ENCODE measurements at places on chromosomes 16 and 17. TPM values are rescaled to one million over a fixed set of nuclear protein-coding genes. Genes with fewer than 3 reads are reported as not detected.

The SYCE1L gene
- not detected for total RNA-seq

The SPATA22 gene
- total RNA-seq: not detected

The CHST4 gene
- 2.6 TPM for total RNA-seq

The RPRML gene
- total RNA-seq: not detected

The DOC2B gene
- total RNA-seq: 36.5 TPM

The TBC1D26 gene
- not detected for total RNA-seq

The NPIPB6 gene
- 3.2 TPM for total RNA-seq

The STH gene
- total RNA-seq: not detected

DNA sequence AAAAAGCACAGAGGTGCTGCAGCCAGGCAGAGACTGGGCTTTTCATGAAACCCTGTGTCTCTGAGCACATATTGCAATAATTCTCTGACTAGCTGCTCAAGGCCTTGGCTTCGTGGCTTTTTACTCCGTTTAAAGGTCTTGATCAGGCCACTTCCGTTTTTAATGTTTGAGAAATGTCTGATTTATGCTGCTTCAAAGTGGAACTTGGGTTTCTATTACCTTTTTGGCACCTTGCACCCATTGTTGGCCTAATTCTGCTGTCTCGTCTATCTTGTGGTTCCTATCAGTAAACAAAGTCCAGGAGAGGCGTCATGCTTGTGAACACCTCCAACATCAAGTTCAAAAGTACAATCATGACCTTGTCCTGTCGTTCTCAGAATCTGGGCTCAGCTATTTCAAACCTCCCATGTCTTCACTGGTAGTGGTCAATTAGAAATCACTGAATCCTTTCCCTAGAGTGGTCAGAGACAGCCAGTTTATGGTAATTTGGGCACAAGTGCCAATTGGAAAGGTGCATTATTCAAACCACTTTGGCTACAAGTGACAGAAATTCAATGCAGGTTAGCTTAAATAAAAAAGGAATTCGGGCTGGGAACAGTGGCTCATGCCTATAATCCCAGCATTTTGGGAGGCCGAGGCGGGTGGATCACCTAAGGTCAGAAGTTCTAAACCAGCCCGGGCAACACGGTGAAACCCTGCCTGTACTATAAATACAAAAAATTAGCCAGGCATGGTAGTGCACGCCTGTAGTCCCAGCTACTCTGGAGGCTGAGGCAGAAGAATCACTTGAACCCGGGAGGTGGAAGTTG is 33.3 kb upstream of the METTL9 start:
- no peak for DNase-seq

DNA sequence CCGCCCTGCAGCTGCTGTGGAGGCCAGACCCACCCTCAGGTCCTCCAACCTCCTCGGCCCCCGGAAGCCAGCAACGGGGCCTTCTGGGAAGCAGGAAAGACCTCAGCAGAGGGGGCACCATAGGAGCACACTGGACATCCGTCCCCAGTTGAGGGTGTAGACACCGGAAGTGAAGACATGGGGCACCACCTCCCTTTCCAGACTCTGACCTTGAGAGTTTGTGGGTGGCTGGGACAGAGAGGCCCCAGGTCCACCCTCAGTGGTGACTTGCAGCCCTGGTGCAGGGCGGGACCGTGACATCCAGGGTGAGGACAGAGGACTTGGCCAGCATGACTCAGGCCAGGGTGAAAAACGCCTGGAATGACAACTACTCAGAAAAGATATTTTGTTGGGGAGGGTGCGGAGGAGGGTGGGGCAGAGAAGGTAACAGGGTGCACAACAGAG is 19.9 kb downstream of the CEP295NL start:
- DNase-seq: no peak

- DNase-seq: no peak
Observed at GRCh38 chr17:18079543-18079942, 8.2 kb upstream of the DRG2 start.

DNA sequence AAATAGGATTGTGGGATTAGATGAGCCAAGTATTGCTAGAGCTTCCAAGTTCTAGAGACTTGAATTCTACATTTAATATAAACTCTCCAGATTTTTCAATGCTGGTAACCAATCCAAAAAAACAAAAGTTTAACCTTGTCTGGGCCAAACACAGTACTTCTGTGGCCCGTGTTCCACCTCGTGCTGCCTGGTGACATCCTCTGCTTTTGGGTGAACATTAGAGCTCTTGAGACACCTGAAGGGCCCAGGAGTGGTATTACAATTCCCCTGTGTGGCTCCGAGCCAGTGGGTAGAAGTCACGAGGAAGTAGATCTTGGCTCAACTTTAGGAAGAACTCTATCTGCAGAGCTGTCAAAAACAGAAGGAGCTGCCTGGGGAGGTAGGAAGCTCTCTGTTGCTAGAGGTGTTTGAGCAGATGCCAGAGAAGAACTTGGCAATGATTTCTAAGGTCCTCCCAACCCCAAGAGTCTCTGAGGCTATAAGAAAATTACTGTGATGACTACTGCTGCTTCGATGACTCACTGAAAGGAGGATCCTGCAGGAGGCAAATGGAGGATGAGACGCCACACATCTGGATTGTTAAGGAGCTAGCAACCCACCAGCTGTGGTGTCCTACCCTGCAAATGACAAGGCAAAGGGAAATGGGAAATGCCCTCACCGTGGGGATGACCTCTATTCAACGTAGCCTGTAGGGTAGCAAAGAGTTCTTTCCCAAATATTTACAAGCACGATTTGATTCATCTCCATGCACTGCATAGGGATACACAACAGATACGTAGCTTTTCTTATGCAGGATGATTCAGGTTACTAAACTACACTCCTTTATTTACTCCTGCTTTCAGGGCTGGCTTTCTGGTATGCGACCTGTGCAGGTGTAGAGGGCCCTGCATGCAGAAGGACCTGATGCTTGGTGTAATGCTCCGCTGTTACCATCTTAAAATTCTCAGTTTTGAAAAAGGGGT is 45.8 kb upstream of the GAS7 start:
- DNase-seq: no peak

- DNase-seq: no peak
Observed at GRCh38 chr17:2683912-2684311, 27.7 kb downstream of the CLUH start.

- DNase-seq: no peak
Observed at GRCh38 chr17:6110088-6110487, 39.9 kb downstream of the WSCD1 start.

- DNase-seq: no peak
Observed at GRCh38 chr17:8212312-8213180, 2.2 kb upstream of the AURKB start.

DNA sequence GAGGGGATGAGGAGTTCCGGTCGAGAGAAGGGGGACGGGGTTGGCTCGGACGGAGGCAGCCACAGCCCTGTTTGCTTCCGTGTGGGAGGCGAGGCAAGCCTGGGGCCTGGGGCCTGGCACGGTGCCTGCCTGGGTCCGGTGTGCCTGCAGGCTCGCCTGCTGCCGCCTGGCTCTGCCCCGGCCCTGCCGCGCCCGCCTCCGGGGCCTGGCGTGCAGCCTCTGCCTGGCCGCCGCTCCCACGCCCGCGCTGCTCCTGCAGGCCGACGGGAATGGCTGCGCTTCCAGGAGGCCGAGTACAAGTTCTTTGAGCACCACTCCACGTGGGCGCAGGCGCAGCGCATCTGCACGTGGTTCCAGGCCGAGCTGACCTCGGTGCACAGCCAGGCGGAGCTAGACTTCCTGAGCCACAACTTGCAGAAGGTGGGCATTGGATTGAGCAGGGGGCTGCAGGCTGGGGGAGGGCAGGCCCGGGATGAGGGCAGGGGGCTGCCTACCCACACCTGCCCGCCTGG is 53.1 kb downstream of the MRC2 start:
- no peak for DNase-seq

DNA sequence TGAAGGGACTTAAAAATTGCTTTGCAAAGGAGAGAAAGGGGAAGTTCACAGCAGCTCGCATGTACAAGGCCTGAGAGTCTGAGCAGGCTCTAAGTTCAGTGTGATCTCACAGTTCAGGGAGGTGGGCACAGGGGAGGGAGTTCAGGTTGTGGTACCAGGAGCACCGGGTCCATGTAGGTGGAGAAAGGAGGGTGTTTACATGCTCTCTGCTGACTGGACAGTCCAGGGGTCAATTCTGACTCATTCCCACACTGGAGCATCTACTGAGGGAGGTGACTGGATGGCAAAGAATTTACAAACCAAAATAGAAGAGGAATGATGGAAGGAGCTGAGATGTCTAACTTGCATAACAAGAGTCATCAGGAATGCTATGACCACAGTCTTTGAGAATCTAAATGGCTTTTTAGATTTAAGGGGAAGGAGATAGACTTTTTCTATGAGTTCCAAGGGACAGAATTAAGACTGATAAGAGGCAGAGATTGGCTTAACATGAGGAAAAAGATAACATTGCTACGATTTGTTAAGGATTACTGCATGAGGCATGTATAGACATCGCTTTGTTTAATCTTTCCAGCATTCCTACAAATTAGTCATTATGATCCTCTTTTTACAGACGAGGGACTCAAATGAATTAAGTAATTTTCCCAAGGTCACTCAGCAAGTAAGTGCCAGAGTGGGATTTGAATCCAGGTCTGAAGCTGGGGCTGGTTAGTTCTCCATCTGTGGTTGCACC is 29.9 kb downstream of the MIS12 start:
- DNase-seq: no peak

- DNase-seq: no peak
Observed at GRCh38 chr16:83648347-83648746, 159.4 kb upstream of the HSBP1 start.

DNA sequence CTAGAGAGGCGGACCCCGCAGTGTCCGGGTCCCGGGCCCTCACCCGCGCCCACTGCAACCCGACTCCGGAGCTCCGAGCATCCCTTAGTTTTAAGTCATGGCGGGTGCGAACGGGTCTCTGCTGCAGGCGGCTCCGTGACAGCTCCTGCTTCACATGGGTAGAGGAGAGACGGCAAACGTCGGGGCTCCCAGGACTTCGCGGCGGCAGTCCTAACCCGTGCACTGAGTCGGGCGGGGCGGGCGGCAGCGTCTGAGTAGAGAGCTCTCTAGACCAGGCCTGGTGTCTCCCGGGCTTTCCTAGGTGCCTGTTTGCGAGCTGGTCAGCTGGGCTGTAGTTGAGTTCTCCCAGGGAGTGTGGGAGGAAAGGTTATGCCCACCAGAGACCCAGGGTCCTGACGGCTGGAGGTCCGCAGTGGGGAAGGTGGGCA is 345 bp downstream of the TSC2 start:
- DNase-seq: no peak

DNA sequence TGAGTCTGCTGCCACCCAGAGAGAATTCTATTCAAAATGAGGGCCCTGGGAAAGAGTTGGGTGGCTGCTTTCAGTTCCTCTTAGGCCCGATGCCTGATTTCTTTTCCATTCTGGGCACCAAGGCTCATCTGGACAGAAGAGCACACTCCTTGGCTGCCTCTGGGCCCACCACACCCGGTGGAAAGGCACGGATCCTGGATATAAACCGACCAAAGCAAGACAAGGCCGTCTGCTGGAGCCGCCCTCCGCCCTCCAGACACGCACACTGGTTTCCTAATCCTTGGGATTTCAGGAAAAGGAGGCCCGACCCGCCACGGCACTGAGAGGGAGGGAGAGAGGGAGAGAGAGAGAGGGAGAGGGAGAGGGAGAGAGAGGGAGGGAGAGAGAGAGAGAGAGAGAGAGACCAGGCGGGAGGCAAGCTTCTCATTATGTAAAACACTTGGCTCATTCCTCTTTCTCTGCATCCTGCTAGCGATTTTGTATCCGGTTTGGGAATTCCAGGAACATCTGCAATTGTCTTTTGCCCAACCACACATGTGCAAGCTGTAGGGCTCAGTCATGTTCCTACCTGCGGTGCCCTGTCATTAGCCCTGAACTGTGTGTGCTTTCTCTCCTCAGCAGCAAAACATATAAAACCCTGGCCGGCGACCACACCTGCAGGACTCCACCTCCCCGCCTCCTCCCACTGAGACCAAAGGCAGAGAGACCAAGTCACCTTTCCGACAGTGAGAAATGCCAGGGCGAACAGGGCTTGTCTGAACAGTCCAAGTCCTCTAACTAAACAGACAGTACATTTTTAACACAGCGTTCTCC is 347.2 kb downstream of the SOX9 start:
- DNase-seq: no peak

GRCh38 chr16:12721841-12722421 is 81.8 kb downstream of the CPPED1 start:
- no peak for DNase-seq

- DNase-seq: no peak
Observed at GRCh38 chr16:63925221-63925620, 1196.6 kb downstream of the CDH11 start.

GRCh38 chr17:13698832-13699231 is 97.1 kb upstream of the HS3ST3A1 start:
- no peak for DNase-seq

GRCh38 chr16:56576585-56577299 is 11.9 kb downstream of the MT4 start:
- peak; percentile 6 for DNase-seq

- DNase-seq: no peak
Observed at GRCh38 chr17:63694950-63695773, 4.8 kb downstream of the LIMD2 start.

GRCh38 chr17:48901241-48901640 is 7.0 kb upstream of the UBE2Z start:
- no peak for DNase-seq

DNA sequence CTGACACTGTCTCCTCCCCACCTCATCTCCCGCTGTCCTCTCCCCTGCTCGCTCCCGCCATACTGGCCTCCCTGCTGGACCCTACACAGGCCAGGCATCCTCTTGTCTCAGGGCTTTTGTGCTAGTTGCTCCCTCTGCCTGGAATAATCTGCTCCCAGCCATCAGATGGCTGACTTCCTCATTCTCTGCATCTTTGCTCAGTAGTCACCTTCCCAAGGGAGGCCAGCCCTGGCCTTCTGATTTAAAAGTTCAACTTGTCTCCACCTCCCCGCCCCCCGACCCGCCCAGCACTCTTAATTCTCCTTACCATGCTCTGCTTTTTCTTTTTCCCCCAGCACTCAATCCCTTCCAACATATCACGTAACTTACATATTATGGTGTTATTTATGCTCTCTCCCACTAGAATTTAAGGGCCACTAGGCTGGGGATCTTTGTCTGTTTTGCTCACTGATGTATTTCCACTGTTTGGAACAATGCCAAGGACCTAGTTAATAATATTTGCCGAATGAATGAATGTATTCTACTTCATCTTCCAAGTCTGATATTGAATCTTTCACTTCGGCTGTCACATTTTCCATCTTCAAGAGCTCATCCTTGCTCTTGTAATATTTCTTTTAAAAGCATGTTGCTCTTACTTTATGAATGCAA is 178.3 kb downstream of the CDK5R1 start:
- DNase-seq: no peak

- DNase-seq: no peak
Observed at GRCh38 chr17:62760059-62760944, 47.8 kb downstream of the MARCHF10 start.

- no peak for DNase-seq
Observed at GRCh38 chr16:82124651-82125050, 45.4 kb downstream of the MPHOSPH6 start.
